ENCODE measurements at places on chromosomes 11 and 22.

DNA sequence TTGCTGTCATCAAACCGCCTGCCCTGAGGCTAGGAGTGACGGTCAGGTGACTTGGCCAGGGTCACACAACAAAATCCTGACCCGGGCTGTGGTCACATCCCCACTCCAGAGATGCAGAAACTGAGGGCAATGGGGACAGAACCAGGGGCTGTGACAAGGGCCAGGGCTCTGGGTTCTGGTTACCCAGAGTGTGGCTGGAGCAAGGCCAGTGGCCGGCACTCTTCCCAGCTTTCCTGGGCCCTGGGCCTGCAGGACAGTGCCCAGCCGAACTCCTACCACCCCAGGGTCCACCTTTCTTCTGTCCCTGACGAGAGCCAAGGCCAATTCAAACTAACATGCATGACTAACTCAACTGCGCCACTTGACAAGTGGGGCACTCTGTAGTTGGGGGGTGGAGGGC lies 35.9 kb downstream of the ARVCF start:
- no peaks in the 10 kb centered on the region for H3K36me3 ChIP-seq

DNA sequence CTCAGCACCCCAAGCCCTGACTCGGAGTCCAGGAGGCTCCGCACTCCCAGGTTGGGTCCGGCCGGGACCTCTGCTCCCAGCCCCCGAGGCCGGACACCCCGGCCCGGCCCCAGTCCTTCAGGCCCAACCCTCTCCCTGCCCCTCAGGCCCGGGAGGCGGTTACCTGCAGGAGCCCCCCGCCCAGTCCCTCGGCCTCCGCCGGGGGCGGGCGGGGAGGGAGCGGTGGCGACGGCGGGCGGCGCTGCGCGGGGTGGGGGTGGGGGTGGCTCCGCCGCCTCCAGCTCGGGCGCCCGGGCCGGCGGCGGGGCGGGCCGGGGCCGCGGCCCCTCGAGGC lies 310 bp downstream of the TCF20 start:
- H3K36me3 ChIP-seq: peaks cover 7% of the 10 kb centered on the region
- H3K27me3 ChIP-seq: no peaks in the 10 kb centered on the region
- H3K27ac ChIP-seq: peak overlapping the region; percentile 73
- H3K4me1 ChIP-seq: peaks cover 29% of the 10 kb centered on the region
- H3K4me3 ChIP-seq: peak overlapping the region; percentile 87
- peak; percentile 49 for DNase-seq

DNA sequence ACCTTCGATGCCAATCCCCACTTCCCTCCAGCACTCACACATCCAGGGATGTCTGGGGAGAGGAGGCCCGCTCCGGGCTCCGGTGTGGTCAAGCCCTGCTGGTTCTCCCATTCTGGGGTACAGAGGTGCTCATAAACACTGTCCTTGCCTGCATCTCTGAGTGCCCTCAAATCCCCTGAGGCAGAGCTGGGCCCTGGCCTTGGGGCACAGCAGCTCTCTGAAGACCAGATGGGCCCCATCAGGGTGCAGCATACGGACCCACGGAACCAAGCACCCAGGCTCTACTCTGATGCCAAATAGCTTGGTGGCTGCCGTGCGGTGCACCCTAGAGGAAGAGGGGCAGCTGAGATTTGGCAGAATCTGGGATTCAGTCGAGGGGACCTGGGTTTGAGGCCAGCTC lies 35.7 kb upstream of the NNMT start:
- DNase-seq: no peak
- no peaks in the 10 kb centered on the region for H3K27me3 ChIP-seq
- H3K27ac ChIP-seq: no peak overlapping the region
- no peaks in the 10 kb centered on the region for H3K36me3 ChIP-seq
- H3K4me3 ChIP-seq: no peak overlapping the region
- H3K4me1 ChIP-seq: no peaks in the 10 kb centered on the region

- peaks cover 9% of the 10 kb centered on the region for H3K36me3 ChIP-seq
- DNase-seq: peak; percentile 78
- H3K27me3 ChIP-seq: no peaks in the 10 kb centered on the region
Measured at GRCh38 chr22:40525250-40525884, 111.2 kb downstream of the MRTFA start.

DNA sequence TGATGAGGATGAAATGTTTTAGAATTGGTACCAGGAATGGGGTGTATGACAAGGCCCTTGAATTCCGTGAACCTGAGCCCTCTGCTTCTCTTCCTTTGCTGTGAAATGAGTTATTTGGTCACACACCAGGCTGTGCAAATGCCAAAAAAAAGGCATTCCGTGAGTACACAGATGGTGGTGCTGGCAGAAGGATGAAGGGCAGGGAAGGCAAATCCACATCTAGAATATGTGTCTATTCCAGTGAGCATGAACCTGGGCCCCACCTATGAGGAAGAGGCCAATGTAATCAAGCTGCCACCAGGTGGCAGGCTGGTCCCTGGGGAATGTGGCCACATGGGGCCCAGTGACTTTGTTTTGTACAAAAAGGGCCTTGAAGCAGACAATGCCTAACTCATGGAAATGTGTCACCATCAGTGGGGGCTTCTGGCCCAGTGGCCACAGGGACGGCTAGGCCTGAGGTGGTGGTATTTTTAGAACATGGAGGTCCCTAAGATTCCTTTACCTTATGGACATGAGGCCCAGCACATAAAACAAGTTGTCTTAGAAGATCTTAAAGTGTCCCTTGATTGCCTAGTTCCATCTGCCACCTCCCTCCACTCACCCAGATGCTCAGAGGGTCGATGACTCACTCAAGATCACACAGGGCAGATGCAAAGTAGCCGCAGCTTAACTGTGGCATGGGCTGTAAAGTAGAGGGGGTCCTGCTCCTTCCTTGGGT lies 3.9 kb upstream of the RNF215 start:
- peaks cover 2% of the 10 kb centered on the region for H3K36me3 ChIP-seq
- H3K27me3 ChIP-seq: peaks cover 6% of the 10 kb centered on the region
- H3K4me3 ChIP-seq: no peak overlapping the region
- H3K27ac ChIP-seq: peak overlapping the region; percentile 81
- peaks cover 35% of the 10 kb centered on the region for H3K4me1 ChIP-seq

GRCh38 chr11:84518631-84519183 lies 1108.4 kb downstream of the DLG2 start:
- no peaks in the 10 kb centered on the region for H3K36me3 ChIP-seq
- H3K4me3 ChIP-seq: no peak overlapping the region
- H3K27ac ChIP-seq: no peak overlapping the region
